ENCODE measurements at places on chromosomes 3 and 15. TPM values are rescaled to one million over a fixed set of nuclear protein-coding genes. Genes with fewer than 3 reads are reported as not detected.

Gene GOLGA6B
- total RNA-seq: not detected

Gene ACOX2
- 1.5 TPM for total RNA-seq

Gene DGKG
- total RNA-seq: 0.42 TPM

Gene CD200
- total RNA-seq: 3.4 TPM

Gene KATNBL1
- 43.5 TPM for total RNA-seq

Gene TMEM212
- total RNA-seq: not detected

Gene KBTBD12
- not detected for total RNA-seq

Gene AGBL1
- not detected for total RNA-seq

GRCh38 chr15:80031841-80032240 is 27.6 kb upstream of the ZFAND6 start:
- DNase-seq: no peak

GRCh38 chr3:9725775-9726515 is 5.6 kb upstream of the BRPF1 start:
- no peak for DNase-seq

DNA sequence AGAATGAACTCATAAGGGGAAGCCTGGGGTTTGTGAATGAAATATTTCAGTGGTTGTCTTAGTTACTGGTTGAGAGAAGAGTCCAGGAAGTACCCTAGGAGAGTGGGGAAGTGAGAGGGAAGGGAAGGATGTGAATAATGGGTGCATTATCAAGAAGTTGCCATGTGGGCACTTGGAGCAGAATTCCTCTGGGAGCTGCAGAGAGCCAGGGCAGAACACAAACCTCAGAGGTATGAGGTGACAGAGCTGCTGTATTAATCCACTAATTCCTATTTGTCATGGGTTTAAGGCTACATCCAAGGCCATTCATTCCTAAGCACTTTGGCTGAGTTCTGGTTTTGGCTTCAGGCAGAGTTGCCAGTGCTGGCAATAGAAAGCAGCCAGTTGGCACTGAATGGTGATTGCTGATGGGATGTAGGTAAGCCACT is 29.0 kb downstream of the NDUFB4 start:
- DNase-seq: peak; percentile 17

- DNase-seq: no peak
Measured at GRCh38 chr15:39255760-39256159, 325.1 kb upstream of the THBS1 start.

- no peak for DNase-seq
Measured at GRCh38 chr3:14861446-14862302, 42.9 kb downstream of the FGD5 start.

DNA sequence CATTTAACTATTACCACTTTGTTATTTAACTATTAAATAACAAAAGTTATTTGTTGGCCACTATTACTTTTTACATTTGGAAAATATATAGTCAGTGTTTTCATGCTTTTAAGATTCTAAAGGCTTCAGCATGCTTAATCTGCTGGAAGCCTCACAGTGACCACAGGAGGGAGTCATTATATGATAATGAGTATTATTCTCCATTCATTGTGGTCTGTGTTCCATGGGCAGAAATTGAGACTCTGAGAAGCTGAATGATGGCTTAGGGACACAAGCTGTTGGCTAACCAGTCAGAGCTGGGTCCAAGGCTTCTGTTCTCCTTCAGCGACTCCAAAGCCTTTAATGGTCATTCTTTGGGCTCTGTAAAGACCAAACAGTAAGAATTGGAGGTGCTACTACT is 64.7 kb downstream of the BFSP2 start:
- DNase-seq: peak; percentile 47

- no peak for DNase-seq
Measured at GRCh38 chr3:39164414-39164813, 11.0 kb upstream of the CSRNP1 start.

GRCh38 chr15:70156671-70157271 is 59.1 kb upstream of the TLE3 start:
- DNase-seq: no peak

DNA sequence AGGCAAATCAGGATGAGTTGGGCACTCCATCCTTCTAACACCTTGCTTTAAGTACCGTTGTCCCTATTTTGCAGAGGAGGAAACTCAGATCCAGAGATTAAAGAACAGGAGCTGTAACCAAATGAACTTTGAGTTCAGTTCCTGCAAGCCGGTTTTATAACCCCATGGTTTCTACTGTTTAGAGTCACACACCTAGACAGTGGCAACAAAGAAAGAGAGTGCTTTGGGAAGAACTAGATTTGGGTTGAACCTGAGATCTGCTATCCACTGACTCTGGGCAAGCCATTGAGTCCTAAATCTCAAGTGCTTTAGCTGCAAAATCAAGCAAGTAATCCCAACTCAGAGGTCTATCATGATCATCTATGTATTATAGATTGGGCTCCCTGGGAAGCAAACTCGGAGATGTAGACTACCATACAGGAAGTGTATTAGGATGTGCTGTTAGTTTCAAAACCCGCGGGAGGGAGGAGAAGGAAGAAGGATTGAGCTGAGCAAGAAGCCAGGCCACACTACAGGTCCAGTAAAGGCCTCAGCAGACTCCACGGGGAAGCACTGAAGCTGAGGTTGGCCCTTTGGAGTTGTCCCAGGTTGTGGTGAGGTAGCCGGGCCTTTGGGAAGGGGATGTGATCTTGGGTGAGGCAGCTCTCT is 42.2 kb downstream of the SRGAP3 start:
- no peak for DNase-seq

- DNase-seq: peak; percentile 59
Measured at GRCh38 chr3:62665627-62666437, 209.4 kb downstream of the CADPS start.

DNA sequence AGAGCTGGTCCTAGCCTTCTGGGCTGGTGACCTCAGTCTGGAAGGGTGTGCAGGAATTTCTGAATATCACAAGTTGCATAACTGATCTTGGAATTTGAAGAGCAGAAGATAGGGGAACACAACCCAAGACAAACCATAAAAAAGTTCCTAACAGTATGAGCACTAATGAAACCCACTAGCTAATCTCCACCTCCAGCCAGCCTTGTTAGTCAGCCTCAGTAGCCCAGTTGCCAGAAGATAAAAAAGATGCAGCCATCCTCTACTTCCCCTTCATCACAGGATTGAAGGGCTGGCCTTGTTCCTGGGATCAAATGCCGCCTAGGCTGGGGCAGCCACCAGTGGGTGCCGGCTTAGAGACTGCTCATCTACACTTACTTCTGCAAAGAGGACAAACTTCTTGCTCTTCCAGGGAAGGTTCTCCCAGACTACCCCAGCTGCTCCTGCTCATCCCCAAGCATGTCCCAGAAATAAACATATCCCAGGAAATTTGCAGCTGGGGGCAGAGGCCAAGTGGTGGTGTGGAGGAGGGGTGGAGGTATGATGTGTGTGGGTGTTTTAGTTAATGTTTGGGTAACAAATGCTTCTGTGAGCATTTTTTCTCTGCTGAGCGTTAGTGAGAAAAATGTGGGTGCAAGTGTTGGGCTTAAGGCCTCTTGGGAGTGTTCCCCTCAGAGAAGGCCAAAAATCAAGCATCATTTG is 9.2 kb upstream of the ITGA11 start:
- no peak for DNase-seq

GRCh38 chr3:17394541-17395155 is 347.8 kb downstream of the TBC1D5 start:
- DNase-seq: no peak

- DNase-seq: peak; percentile 74
Measured at GRCh38 chr3:72270072-72270681, 485.2 kb upstream of the PROK2 start.

GRCh38 chr15:68340726-68341671 is 63.5 kb downstream of the FEM1B start:
- DNase-seq: peak; percentile 52

- no peak for DNase-seq
Measured at GRCh38 chr3:11612515-11613188, 31.1 kb downstream of the VGLL4 start.

- DNase-seq: peak; percentile 69
Measured at GRCh38 chr15:74616366-74616939, 817 bp downstream of the CLK3 start.

DNA sequence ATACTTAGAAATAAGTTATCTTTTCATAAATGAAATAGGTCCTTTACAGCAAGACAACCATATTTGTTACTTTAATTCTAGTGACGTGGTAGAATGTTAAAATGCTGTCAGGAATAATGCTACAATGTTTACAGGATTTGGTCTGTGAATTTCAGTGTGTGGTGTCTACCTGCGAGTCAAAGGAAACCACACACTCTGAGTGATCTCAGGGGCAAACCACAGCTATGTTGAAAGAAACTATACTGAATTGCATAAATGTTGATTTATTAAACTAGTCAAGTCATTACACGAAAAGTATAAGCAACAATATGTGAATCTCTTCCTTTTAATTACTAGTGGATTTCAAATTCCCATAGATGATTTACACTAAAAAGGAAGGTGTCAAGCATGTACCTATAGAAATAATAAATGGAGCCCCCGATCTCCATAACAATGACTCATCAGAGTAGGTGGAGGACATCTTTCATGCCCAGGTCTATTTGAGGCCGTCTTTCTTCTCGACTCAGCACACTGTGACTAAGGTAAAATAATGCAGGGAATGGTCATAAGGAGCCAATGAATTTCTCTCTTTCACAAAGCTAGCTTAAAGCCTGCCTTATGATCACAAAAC is 463.0 kb downstream of the ERC2 start:
- no peak for DNase-seq

GRCh38 chr3:88219138-88219792 is 69.5 kb downstream of the C3orf38 start:
- peak; percentile 6 for DNase-seq

GRCh38 chr3:127639173-127640041 is 10.4 kb downstream of the PODXL2 start:
- no peak for DNase-seq

GRCh38 chr3:58462829-58463180 is 29.1 kb upstream of the KCTD6 start:
- DNase-seq: no peak

GRCh38 chr15:59137566-59137965 is 32.6 kb downstream of the CCNB2 start:
- no peak for DNase-seq

- no peak for DNase-seq
Measured at GRCh38 chr3:30754426-30754825, 140.0 kb downstream of the GADL1 start.

Measured in dermis blood vessel endothelial cell (primary cell).